Stimulated activated CD4-positive, alpha-beta T cell treated with anti-CD3 and anti-CD28 coated beads, Interleukin-12 subunit alpha, Interleukin-12 subunit beta, amount 100 ng/mL, for 4 hours (primary cell): ENCODE measurements at places on chromosomes 1 and 21.
A peak's percentile ranks its signal among the peaks of the same experiment; 100 is the strongest.

GRCh38 chr1:152458384-152459185 lies 44.5 kb upstream of the CRNN start:
- DNase-seq: peak; percentile 77

- no peak for DNase-seq
Observed at GRCh38 chr1:157937744-157938143, 55.7 kb upstream of the KIRREL1 start.

- DNase-seq: no peak
Observed at GRCh38 chr1:66313429-66313828, 220.5 kb upstream of the SGIP1 start.

DNA sequence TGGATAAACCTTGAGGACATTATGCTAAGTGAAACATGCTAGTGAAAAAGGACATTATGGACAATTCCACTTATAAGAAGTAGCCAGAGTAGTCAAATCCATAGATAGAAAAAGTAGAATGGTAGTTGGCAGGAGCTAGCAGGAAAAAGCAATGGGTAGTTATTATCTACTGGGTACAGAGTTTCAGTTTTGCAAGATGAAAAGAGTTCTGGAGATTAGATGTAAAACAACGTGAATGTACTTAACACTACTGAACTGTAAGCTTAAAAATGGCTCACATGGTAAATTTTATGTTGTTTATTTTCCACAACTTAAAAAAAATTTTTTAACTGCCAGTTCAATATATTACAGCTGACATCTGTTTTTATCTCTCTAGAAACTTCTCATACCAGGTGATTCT lies 19.4 kb downstream of the JAK1 start:
- DNase-seq: no peak

- DNase-seq: no peak
Observed at GRCh38 chr1:74683656-74684055, 10.1 kb upstream of the ERICH3 start.
